ENCODE measurements at places on chromosomes 2 and 18.

DNA sequence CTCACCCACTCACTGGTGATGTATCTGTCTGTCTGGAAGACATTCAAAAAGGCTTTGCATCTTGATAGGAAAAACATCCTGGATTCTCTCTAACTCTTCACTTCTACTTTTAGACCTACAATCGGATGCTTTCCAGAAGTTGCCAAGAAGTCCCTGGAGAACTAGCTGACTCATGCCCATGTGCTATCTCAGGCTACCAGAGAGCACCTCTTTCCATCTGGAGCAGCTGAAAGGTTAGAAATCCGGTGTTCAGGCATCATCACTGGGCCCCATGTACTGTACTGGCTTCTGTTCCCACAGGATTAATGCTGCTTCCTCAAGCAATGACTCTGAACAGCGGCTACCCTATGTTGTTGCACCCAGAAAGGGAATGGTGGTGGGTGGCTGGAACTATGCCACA, 259.0 kb downstream of the NBAS start:
- DNase-seq, result peak; percentile 68

DNA sequence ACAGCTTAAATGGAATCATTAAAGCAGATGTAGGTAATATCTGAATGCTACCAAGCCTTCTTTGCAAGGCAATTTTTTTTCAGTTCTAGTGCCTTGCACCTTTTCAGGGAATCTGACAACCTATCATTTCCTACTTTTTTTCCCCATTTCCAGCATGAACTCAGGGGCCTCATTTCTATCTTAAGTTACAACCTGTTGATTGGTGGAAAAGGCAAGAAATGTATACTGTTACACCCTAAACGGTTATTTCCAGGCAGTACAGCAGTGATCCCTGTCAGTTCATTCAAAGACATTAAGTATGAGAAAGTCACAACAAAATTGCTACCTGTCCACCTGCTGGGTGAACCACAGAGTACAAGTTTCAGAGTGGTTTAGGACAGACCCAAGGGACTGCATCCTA, 171.2 kb upstream of the PIK3C3 start:
- no peak for DNase-seq

DNA sequence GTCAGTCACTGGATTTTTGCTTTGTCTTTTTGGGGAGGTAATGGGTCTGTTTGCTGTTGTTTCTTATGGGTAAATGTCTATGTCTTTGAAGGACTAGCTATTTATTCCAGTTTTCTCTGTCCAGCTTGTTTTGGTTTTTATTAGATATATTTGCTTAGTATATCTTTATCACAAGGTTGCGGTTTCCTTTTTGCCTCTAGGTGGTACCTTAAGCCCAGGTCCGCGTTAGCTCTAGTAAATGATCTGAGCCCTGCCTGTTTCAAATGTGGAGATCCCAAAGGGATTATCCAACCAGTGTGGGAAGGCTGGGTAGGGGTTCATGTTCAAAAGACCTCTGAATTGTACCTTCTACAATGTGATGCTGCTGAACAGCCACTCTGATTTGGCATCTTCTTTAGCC, 114.5 kb downstream of the MYO3B start:
- DNase-seq, result no peak

GRCh38 chr2:239143858-239144712, 256.7 kb downstream of the HDAC4 start:
- DNase-seq, result peak; percentile 69

GRCh38 chr2:179307616-179308371, 43.2 kb upstream of the SESTD1 start:
- DNase-seq, result no peak

DNA sequence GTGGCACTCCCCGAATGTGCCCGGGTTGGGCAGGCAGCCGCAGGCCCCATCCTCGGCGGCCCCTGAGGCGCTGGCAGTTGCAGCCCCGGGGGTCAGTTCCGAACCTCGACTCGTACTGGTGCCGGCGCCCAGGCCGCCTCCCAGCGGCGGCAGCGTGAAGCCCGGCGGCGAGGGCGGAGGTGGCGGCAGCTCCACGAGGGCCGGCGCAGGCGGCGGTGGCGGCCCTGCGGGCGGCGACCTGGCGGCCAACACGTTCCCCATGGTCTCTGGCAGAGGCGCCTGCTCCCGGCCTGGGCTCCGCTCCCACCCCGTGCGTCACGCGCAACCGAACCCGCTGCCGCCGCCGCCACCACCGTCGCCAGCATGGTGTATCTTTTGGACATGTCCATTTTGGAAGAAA, 196.3 kb downstream of the CCDC74A start:
- peak; percentile 45 for DNase-seq

DNA sequence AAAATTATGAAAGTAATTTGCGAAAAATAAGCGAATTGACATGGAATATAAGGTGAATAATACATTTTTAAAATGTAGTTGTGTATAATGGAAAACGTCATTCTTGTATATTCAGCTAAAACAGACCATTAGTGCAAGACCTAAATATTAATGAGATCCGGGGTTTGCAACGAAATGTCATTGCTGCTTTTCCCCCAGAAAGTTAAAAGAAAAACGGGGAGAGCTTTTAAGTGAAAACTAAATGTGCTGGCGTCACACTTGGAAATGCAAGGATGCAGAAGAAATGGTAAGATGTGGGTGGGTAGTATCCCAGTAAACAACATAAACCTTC, 491 bp upstream of the SGO2 start:
- no peak for DNase-seq

DNA sequence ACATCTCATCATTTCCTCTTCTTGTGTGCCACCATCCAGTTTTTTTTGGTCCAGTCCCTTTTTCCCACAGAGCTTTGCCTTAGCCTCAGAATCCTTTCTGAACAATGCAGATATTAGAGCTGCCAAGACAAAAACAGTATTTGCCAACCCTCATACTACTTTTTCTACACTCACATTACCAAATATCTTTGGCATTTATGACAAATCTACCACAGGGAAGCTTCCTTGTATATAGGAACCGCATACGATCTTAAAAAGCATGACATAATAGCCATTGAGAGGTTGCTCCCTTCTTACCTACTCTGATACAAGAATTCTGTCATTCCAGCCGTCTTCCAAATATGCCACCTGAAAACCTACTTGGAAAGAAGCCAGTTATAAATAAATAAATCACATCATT, 9.4 kb downstream of the ZNF24 start:
- peak; percentile 73 for DNase-seq

DNA sequence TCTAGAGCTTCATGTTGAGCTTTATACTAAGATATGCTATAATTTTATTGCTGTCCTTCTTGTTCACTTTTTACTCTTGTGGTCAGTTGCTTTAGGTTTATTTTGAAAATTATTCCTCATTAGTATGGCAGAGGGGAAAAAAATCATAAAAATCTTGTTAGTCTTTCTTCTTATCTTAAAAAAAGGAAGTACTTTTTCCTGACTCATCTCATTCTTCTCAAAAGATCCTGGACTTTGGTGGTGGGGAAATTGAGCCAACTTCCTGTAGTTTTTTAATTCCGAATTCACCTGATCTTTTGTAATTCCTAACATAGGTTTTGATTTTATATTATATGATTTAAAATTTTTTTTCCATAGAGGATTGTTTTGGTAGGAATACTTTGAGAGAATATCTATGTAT, 3.8 kb downstream of the SLC4A1AP start:
- DNase-seq, result no peak

GRCh38 chr2:126835831-126836230, 62.9 kb upstream of the TEX51 start:
- DNase-seq, result no peak

DNA sequence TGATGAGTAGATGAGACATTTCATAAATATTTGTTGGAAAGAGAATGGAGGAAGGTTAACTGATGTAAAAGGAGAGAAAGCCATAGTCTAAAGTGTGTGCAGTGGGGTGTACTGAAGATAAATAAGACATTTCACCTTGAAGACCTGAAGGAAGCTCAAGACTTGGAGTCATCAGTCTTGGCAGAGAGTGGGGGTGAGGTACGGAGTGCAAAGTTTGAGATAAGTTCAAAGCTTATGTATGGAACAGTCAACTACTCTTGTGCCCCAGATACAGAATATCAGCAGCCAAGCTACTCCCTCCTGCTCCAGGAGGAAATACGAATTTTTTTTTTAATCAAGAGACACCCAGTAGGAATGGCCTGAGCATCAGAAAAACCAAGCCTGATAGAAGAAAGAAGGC, 30.3 kb upstream of the NEMP2 start:
- no peak for DNase-seq

DNA sequence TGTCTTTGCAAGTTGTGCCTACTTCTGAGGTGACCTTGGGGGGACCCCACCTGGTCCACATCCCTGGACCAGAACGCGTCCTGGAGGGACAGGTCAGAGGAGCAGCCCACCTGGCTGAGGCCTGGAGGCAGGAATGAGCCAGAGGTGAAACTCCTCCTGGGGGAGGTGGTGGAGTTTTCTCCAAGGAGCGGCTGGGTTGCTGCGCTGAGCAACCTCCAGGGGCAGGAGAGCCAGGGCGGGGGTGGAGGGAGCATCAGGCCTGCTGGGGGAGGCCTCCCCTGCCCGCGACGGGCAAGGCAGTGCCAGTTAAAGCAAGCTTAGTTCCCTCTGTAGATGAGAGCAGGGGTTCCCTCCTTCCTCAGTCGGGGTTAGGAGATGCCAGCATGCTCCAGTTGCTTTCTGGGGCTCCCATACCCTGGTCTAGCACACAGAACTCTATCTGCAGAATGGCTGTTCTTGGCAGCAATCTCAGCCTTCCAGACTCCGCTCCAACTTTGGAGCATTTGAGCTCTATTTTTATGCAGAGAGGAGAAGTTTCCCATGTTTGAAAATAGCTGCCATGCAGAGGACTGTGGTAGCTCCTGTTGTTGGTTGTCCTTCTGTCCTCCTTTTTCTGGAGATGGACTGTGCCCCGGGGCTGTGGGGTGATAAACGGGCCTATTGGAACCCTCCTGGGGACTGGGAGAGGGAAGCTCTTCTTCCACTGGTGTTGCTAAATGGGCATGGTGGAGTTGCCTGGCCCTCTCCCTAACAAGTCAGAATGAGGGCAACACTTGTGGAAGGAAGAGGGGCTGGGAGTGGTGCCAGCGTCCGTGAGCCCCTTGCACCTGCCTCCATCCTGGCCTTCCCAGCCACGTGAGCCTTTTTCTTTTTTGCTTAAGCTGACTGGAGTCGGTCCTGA, 39.1 kb downstream of the B3GNT2 start:
- DNase-seq, result no peak

DNA sequence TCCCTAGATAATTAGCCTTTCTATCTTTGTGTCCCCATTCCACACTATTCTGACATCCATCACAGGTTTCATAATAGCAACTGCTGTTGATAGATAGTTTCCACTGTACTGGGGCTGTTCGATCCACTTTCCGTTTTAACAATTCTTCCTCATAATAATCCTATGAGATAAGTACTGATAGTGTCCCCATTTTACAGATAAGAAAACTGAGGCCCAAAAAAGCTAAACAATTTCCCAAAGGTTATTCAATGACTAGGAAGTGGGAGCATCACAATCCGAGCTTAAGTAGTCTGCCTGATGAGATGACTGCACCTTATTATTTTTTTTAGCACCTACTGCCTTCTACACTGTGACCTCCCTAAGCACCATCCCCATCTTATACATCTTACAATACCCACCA, 569.2 kb downstream of the STK39 start:
- DNase-seq, result no peak

- no peak for DNase-seq
These were observed 264.3 kb downstream of the NOL4 start for GRCh38 chr18:33960417-33960816.

GRCh38 chr18:67500522-67501205, 15.9 kb downstream of the DSEL start:
- DNase-seq, result no peak

GRCh38 chr18:28723506-28723905, 546.6 kb upstream of the CDH2 start:
- DNase-seq, result no peak

DNA sequence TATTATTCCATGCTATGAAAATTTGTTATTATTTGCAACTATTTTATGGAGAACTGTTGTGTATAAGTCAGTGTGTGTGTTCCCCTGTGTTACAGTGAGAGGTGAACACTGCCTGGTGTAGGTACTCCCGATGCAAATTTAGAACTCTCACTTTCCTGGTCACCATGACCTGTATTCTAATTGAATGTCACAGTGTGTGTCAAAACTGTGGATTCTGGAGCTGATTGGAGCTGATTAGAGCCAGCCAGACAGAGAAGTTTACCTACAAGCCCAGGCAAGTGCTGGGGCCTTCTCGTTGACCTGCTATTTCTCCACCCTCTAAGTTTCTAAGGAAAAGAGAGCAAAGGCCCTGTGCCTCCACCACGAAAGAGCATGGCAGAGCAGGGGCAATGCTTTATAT, 216.0 kb downstream of the NYAP2 start:
- DNase-seq, result no peak

DNA sequence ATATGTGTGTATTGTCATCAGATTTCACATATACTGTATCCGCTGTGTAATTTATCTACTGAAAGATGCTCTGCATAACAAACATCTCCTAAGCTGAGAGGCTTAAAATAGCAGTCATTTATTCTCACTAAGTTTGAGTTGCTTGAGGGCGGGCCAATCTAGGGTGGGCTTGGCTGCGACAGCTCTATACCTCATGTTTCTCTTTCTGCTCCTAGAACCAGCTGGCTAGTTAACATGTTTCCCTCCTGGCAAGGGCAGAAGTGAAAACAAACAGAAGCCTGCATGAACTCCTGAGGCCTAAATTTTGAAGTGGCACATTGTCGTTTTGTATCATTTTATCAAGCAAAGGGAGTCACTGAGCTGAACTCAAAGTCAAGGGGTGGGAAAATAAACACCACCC, 585.0 kb upstream of the VRK2 start:
- DNase-seq, result no peak

DNA sequence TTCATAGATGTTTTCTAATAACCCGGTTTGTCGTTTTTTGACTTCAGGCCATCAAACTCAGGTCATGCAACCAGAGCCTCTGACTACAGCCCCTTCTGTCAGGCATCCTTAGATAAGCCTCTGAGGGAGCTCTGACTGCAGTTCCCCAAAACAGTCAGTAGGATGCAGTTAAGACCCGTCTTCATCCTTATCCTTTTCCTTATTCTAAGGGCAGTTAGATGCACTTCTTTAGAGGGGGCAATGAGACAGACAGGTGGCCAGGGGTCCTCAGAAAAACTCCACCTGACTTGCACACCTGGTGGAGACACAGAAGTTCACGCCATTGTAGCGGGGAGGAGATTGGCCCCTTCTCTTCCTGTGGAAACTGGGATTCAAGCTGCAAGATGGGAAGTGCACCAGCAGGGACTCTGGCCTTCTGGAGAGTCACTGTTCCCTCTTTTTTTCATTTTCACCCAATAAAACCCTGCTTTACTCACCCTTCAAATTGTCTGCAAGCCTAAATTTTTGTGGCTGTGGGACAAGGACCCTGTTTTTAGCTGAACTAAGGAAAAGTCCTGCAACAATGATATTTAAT, 104.8 kb upstream of the TFPI start:
- DNase-seq, result peak; percentile 35

GRCh38 chr18:78649421-78649820, 330.2 kb upstream of the SALL3 start:
- DNase-seq, result no peak

- DNase-seq, result no peak
These were observed 425.4 kb downstream of the NYAP2 start for GRCh38 chr2:225824748-225825449.

- DNase-seq, result no peak
These were observed 1.8 kb upstream of the HDAC4 start for GRCh38 chr2:239402666-239403065.
